Fibroblast of skin of left quadriceps (primary cell): ENCODE measurements at places on chromosomes 7 and 10.

GRCh38 chr7:78863281-78863680 is 590.2 kb downstream of the MAGI2 start:
- DNase-seq = no peak

GRCh38 chr7:78435355-78435754 is 636.8 kb downstream of the PHTF2 start:
- no peak for DNase-seq

GRCh38 chr10:51022933-51023585 is 51.2 kb upstream of the PRKG1 start:
- no peak for DNase-seq

DNA sequence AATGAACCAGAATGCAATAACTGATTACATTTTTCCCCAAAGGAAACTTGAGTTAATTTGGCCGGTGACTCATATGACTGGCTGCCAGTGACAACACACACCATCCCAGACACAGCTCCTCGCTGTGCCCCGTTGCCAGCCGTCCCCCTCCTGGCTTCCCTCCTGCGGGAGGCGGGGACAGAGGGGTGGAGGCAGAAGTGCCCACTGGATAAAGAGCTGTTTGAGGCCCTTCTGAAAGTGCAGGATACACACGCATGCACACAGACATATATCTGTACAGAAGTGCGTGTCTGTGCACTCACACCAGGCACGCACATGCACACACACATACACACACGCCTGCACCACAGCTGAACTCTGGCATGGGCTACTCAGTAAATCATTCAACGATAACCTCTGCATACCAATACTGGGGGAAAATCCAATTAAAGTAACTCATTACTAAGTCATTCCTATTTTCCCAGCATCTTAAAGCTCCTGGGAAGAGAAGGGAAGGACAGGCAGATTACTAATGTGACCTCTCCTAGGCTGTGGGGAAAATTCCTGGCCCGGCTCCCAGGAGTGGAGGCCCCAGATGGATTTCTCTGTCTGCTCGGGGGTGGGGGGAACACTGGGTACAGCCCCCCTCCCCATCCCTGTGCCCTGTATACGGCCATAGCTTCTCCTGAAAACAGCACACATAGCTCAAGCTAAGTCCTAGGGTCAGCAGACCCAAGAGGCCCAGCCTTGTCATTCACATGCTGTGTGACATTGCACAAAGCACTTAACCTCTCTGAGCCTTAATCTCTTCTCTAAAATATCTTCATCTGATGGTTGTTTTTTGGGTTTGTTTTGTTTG is 52.3 kb upstream of the MYL10 start:
- peak; percentile 78 for DNase-seq

DNA sequence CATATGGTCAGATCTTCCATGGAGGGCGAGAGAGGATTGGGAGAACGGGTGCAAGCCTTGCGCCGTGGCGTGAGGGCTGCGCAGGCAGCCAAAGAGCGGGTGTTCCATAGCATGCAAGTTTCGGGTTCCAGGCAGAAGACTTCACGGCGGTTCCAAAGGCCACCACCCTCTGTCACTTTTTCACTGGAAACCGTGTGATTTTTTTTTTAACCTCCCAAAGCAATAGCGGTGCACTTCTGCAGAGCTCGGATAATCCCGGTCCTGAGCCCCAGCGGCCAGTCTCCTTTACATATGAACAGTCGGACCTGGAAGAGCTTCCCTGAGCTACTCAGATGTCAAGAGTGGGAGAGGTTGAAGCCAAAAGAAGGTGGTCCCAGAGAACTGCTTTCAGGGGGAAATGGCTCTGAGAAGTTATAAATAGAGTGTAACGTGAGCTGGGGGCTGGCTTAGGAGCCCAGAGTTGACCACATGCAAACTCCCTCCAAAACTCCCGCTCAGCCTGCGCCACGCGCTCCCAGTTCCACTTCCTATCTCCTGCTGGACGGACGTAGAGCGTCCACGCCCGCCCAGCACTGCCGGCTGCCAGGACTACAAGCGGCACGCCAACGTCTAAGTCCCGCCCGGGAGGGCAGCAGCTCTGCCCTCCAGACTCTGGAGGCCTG is at the start of gene MEOX2:
Gene MEOX2, minus strand, starts transcription at position 389 of the 662 bp plus-strand sequence. Its CDS starts 281 bp downstream, at position 108.
- no peak for DNase-seq

DNA sequence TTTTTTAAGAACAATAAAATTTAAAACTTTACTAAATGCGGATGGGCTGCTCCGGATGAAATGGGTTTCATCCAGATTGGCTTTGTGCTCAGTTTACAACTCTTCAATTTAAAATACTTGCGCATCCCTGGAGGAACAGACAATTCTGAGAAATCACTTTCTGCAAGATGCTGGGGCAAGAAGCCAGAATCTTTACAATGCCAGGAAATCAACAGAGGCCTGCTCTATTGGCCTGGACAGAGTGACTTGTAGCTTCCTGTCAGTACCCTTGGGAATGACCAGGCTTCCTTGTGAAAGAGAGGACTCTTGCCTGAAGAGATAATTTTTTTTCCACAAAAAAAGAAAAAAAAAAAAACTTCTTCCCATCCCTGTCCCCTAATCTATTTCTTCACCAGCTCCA is 3.9 kb upstream of the FAM13C start:
- no peak for DNase-seq

DNA sequence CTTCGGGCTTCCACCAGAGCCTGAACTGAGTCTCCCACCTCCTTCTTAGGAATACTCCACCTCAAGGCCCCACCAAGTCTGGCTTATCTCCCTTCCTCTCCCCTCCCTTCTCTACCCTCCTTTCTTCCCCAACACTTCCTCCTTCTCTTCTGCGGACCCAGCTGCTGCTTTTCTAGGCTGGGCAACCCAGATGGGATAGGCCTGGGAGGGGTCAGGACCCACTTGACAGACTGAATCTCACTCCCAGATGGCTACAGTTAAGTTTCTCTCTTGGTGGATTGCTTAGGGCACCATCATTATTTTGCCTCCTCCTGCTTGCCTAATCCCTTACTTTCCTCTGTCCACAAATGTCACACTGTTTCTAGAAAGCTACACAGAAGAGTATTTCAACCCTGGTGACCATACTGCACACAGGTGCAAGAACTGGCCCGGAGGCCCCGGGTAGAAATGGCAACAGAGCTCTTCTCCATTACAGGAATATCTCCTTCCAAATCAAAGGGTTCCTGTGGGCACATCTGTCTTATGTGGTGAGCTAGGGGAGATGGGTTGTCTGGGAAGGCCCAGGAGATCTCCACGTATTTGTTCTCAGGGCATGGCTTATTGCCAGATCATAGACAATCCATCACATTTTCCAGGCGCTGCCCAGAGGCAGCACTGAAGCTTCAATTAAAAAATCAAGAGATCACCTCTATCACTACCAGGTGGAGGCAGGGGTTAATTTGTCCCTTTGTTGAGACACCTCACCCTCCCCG is 5.1 kb upstream of the HOXA11 start:
- DNase-seq = no peak

- DNase-seq = no peak
Measured at GRCh38 chr10:129660569-129660968, 193.5 kb downstream of the MGMT start.

DNA sequence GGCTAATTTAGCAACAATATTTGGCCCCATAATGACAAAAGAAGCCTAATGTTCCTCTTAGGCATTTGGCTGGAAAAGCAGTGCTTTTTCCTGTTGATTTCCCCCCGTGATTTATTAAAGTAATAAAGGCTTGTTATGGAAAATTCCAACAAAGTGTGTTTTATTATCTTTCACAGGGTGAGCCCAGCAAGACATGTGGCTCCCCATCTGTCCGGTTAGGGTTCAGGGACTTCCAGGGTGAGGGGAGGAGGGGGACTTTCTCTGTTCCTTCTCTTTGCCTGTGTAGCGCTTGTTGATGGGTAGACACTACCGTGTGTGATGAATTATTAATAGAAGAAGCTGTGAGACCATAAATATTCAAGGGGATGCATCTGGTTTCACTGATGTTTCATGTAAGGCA is 39.0 kb downstream of the HTR5A start:
- DNase-seq = no peak

GRCh38 chr10:86363184-86363832 is 3.3 kb downstream of the GRID1 start:
- DNase-seq = no peak

DNA sequence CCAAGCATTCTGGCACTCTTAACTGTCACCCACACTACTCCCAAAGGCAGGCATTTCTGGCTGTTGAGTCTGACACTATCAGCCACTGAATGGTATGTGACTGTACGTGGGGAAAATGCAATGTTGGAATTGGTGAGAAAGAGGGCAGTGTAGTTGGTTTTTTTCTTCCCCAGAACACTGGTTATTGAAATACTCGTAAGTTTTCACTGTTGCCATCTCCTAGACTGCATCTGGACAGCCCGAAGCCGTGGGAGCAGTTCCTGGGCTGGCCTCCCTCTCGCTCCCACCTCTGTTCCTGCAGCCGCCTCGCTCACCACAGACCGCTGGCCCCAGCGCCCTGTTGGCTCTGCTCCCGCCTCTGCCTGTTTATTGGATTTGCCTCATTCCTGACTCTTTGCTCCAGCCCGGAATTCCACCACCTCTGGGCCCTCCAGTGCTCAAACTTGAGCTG is 5.7 kb downstream of the PLCE1 start:
- no peak for DNase-seq

- DNase-seq = no peak
Measured at GRCh38 chr10:118764195-118764594, 9.4 kb upstream of the CACUL1 start.

GRCh38 chr7:134900166-134900982 is 85.9 kb upstream of the AGBL3 start:
- DNase-seq = no peak

DNA sequence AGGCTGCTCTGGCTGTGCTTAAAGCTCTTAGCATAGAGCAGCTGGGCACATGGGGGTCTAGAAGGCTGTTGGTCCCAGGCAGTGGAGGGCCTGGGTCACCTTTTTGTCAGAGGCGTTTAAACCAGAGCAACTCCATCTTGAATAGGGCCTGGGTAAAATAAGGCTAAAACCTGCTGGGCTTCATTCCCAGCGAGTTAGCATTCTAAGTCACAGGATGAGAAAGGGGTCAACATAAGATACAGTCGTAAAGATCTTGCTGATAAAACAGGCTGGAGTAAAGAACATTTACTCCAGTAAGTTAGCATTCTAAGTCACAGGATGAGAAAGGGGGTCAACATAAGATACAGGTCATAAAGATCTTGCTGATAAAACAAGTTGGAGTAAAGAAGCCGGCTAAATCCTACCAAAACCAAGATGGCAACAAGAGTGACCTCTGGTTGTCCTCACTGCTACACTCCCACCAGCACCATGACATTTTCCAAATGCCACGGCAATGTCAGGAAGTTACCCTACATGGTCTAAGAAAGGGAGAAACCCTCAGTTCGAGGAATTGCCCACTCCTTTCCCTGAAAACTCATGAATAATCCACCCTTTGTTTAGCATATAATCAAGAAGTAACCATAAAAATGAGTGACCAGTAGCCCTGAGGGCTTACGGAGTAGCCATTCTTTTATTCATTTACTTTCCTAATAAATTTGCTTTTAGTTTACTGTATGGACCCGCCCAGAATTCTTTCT is 96.8 kb upstream of the PCBD1 start:
- DNase-seq = no peak

GRCh38 chr7:135233570-135233969 is at the start of gene STRA8:
TSS of gene STRA8 (plus strand) at chr7:135233838. CDS start at chr7:135240525, 6,687 bp downstream.
- DNase-seq = no peak

GRCh38 chr7:45937301-45937700 is 16.2 kb upstream of the IGFBP3 start:
- no peak for DNase-seq

DNA sequence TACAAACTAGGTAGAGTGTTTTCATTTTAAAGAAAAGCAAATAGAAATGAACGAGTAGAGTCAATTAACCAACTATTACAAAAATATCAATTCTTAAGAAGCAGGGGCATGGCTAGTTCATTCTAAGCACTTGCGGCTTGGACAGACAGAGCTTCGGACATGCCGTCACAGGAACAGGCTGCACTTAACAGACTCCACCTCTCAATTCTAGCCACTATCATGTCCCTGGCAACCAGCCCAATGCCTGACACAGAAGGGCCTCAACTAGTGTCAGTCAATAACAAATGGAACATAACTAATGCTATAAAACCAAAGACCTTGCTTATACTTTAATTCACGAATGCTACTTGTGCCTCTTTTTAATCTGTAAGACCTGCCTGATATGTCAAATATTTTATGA is 74.4 kb downstream of the TPK1 start:
- DNase-seq = no peak

DNA sequence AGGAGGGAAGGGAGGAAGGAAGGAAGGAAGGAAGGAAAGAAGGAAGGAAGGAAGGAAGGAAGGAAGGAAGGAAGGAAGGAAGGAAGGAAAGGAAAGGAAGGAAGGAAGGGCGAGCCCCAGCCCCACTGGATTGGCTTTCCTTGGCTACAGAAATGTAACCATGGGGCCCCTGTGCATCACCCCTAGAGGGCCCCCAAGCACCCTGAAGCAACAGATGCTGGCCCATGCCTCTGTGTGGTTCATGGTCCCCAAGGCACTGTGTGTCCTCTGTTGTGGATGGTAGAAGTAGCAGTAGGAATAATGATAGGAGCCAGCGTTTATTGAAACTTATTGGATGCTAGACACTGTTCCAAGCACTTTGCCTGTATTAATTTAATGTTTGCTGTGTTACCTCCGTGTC is 116.6 kb upstream of the MACROH2A2 start:
- no peak for DNase-seq

GRCh38 chr10:52623761-52624160 is 148.8 kb downstream of the MBL2 start:
- no peak for DNase-seq

GRCh38 chr7:87934699-87935383 is 790 bp downstream of the ADAM22 start:
- DNase-seq = no peak

GRCh38 chr10:73894245-73894971 is 16.5 kb upstream of the PLAU start:
- no peak for DNase-seq

GRCh38 chr10:78371136-78371535 is 337.5 kb downstream of the RPS24 start:
- DNase-seq = no peak

DNA sequence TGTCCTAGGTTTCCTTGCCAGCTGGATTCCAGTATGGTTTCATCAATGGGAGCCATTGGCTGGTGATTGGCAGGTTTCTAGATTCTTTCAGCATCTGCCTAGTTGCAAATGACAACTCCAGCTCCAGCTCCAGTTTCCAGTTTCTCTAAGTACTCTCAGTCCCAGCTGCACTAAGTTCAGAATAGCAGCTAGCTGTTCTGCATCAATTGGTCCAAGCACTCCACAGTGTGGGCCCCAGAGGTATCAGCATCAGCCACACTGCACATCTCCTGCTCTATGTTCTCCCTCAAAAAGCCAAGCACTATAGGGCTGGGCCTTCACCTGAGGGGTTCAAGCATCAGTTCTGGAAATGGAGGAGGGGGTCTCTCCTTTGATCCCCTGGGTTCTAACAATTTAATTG is 143.4 kb downstream of the VPS50 start:
- no peak for DNase-seq

GRCh38 chr10:15856328-15857015 is 3.8 kb downstream of the MINDY3 start:
- no peak for DNase-seq

GRCh38 chr7:93203496-93203895 is 22.8 kb downstream of the HEPACAM2 start:
- no peak for DNase-seq

- DNase-seq = no peak
Measured at GRCh38 chr10:4217187-4217586, 432.2 kb upstream of the KLF6 start.

GRCh38 chr10:101140084-101140949 is 9.2 kb downstream of the TLX1 start:
- DNase-seq = no peak
